Activated CD4-positive, alpha-beta T cell treated with anti-CD3 and anti-CD28 coated beads, Interleukin-2, amount 50 U/mL, for 4 hours (primary cell): ENCODE measurements at places on chromosomes 6 and 20.

DNA sequence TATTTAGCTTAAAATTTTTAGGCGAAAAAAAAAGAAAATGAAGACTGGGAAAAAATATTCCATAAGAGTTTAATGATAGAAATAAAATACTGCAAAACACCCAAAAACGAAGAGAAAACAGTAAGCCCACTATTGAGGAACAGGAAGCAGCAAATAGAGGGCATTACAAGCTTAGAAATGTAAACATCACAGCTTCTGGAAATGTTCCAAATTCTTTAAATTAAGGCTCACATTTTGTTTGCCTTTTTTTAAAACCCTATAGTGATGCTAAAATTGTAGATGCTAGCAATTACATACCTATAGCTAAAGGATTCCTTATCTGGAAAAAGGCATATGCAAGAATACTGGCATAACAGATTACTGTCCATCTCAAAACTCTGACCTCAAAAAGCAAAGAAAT lies 248.6 kb downstream of the KHDRBS2 start:
- DNase-seq: no peak

- DNase-seq: no peak
These were observed 83.0 kb downstream of the SNX5 start for GRCh38 chr20:17885544-17885943.

DNA sequence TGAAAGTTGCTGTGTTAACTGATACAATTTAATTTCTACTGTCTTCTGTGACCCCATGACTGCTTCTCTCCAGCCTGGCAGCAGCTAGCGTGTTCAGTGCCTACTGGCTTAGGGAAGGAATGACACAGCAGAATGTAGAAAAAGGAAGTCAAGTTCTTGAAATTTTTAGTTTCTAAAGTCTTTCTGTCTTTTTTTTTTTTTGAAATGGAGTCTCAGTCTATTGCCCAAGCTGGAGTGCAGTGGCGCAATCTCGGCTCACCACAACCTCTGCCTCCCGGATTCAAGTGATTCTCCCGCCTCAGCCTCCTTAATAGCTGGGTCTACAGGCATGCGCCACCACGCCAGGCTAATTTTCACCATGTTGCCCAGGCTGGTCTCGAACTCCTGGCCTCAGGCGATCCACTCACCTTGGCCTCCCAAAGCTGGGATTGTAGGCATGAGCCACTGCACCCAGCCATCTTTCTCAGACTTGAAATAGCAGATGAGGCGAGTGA lies 39.3 kb downstream of the PCNA start:
- no peak for DNase-seq

GRCh38 chr20:52500157-52500556 lies 308.6 kb upstream of the ZFP64 start:
- no peak for DNase-seq

GRCh38 chr6:100167585-100167984 lies 173.6 kb upstream of the MCHR2 start:
- no peak for DNase-seq

DNA sequence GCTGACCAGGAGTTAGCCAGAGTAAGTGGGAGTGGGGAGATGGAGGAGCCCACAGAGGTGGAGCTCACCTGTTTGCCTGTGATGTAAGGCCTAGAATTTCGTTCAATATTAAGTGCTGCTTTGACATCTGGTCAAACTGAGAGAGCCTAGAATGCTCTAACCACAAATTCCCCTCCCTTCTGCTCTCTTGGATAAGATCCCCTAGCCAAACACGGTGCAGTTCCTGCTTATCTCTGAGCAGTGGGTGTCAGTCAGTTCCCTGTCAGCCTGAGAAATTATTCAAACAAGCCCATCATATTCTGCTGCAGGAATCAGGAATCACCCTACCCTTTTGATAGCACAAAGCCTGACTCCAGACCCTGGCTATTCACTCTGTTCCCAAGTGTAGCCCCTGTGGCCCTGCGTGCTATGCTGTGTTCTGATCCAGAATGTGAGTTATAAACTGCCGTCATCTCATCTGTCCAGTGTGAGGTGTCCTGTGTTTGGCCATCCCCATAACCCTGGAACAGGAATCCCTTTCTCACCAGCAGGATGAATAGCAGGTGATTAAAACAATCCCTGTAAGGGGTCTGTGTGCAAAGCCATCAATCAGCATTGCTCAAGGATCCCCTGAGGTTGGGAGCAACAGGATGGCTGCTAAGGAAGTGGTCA lies 31.8 kb upstream of the ZNF133 start:
- DNase-seq: no peak

GRCh38 chr20:13771853-13772453 lies 12.8 kb downstream of the ESF1 start:
- no peak for DNase-seq

DNA sequence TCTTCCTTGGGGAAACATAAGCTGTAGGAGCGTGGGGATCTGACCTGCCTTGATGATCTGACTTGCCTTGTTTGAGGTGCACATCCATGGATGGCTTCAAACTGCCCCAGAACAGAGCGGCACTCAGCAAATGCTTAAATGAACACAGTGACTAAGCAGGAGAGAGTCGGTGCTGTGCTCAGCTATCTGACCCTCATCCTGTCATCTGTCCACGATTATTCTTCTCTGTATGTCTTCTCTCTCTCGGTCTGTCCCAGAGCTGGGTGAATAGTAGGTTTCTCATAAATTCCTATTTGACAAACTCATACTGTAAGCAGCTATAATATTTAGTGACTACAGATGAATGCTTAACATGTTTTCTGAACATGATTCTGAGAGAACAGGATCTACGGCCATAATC lies 37.3 kb downstream of the TRAM2 start:
- DNase-seq: no peak

- no peak for DNase-seq
These were observed 11.5 kb downstream of the PYGB start for GRCh38 chr20:25259358-25259757.

GRCh38 chr6:112764377-112764776 lies 417.2 kb downstream of the RFPL4B start:
- no peak for DNase-seq

- DNase-seq: no peak
These were observed 189.8 kb downstream of the FOXA2 start for GRCh38 chr20:22394583-22394982.

- peak; percentile 14 for DNase-seq
These were observed 21.2 kb upstream of the NFATC2 start for GRCh38 chr20:51563486-51564332.

- DNase-seq: no peak
These were observed 1.5 kb downstream of the NRM start for GRCh38 chr6:30689022-30689865.

DNA sequence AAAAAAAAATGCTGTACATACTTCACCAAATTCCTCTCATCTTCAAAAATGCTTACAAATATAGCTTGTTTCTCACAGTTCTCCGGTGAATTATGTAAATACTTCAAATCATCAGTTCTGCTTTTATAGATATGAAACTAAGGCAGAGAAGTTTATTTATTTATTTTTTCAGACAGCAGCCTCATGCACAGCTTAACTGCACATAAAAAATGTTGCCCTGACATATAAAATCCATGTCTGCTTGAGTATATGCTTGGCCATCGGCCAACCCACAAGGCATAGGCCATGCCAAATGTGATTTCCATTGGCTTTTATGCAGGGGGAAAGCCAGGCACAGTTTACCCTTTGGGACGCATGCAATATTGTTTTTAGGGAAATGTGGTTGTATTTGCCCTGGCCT lies 57.3 kb upstream of the PHACTR2 start:
- no peak for DNase-seq

GRCh38 chr20:14879839-14880238 lies 542.4 kb upstream of the FLRT3 start:
- DNase-seq: no peak

DNA sequence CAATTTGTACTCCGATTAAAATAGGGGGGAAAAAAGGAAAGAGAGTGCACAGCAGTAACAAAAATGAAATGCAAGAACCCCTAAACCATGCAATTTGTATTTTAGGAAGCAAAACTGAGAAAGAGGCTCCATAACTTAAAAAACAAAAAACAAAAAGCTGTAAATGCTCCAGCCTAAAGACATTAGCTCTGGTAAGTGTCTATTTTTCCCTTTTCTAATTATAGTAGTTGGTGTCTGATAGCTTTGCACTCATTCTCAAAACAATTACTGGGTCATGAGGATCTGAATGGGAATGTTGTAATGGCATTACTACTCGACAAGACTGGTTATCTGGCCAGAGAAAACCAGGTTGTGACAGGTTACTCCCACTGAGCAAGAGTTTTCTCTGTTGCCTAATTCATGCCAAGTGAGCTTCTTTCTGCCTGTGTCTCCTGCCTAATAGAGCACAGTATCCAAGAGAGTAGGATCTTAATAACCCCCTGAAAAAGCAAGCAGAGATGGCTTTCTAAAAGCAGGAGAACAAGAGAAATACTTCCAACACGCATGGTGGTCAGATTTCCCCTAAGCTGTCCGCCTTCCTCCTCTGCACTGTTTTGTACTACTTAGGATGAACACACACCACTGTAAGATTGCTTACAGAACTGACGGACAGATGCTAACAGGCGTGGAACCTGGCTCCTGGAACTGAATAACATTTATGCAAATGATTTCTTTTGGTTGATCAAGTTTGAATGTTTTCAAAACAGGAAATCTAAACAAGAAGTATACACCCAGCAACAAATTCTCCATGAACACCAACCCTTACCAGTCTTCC lies 86.4 kb downstream of the FKBP5 start:
- no peak for DNase-seq

- no peak for DNase-seq
These were observed 936.5 kb upstream of the ADGRB3 start for GRCh38 chr6:67698534-67698933.

DNA sequence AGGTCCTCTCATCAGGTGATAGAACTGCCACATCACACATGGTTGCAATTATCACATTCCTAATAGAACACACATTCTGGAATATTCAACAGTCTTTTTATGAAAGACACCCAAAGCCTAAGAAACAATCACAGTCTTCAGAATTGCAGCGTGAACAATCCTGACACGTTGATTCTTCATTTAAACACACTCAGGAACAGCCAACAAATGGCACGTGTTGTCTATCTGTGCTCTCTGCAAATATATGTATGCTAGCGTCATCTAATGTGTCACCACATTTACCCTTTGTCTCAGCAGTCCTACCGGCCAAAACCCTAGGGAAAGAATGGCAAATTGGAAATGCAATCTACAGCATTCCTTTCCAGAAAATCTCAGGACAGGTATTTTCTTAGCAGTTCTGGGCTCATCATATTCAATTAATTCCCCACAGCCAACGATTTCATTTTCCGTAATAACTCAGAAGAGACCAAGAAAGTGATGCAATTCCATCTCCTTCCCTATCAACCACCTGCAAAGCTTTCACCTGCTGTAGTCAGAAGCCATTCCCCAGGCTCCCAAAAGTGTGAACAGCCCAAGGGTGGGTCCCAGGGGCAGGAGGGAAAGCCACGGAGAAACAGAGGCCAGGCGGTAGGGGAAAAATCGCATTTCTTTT lies 280.3 kb upstream of the JARID2 start:
- DNase-seq: no peak

DNA sequence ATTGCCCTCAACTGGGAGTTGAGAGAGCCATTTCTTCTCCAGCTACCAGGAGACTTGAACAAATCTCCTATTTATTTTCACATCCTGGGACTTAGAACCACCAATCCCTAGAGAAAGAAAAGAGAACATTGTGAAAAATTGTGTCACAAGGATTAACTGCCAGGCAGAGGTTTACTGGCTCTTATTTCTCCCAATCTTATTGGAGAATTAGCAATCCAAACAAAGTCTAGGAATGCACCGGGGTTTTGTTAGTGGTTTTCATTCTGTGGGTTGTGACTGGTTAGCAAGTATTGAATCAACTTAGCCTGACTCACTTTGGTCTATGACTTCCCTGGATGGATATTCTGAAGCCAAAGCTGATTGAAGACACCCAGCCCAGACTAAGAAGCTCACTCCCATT lies 21.2 kb upstream of the ENPP5 start:
- no peak for DNase-seq

DNA sequence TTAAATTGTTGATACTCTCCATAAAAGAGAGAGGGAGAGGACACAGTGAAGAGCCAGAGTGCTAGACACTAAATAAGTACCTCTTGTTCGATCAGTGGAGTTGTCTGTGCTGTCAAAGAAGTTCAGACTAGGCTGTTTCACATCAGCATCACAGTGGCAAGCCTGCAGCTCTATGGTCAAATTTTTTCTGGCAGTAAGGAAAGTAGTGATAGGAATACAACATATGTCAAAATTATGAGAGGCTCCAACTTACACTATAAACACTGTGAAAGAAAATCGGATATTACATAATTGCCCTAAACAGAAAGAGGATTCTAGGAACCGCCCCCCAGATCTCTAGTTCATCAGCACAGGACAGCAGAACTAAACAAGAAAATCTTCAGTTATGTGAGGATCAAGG lies 23.1 kb downstream of the DNAH8 start:
- no peak for DNase-seq

- no peak for DNase-seq
These were observed 45.6 kb downstream of the CDH26 start for GRCh38 chr20:60003776-60004175.

DNA sequence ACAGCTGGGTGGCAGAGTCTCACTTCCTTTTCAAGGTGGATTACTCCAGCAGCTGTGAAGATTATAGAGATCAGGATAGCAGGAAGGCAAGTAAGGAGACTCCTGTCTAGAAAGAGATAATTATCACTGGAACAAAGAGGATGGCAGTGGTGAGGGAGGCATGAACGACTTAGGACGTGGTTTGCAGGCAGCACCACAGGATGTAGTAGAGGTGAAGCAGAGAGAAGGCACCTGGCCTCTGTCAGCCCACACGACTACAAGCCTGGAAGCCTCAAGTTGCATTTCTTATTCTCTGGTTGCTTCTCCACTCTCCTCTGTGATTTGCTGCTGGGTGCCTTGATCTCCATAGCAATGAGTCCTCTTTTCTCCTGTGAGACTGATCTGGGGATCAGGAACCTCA lies 62.7 kb downstream of the TSHZ2 start:
- DNase-seq: no peak

DNA sequence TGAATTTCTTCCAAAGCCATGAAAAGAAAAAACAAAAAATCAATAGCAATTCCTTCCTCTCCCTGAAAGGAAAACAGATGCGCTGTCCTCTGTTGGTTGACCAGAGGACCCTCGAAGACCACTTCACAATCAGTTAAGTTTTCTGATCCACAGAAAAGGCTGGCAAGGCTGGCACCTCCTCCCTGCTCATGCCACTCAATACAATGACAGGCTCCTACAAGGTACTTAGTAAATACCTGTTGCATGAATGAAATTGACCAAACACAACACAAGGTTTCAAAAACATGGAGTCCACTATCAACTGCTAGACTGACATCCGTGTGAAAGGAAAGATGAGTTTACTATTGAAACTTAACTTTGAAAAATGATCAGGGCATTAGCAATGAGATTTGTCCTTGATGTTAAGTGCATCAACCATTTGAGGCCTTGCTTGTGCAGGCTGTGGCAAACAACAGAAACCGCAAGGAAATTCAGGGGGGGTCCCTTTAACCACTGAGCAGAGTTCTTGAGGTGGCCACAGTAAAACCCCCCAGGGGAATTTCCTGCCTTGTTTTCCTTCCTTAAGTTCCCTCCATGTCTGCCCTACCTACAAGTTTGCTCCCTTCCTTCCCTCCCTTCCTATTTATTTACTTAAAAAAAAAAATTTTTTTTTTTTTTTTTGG lies 27.9 kb upstream of the RTF2 start:
- no peak for DNase-seq

GRCh38 chr6:154117485-154117884 lies 78.4 kb downstream of the OPRM1 start:
- DNase-seq: no peak

- DNase-seq: no peak
These were observed 324.3 kb downstream of the CDH4 start for GRCh38 chr20:61576372-61576771.

GRCh38 chr6:134372603-134373281 lies 54.8 kb upstream of the SGK1 start:
- DNase-seq: no peak
